ENCODE measurements at places on chromosomes 13 and 19.
A peak's percentile ranks its signal among the peaks of the same experiment; 100 is the strongest.

DNA sequence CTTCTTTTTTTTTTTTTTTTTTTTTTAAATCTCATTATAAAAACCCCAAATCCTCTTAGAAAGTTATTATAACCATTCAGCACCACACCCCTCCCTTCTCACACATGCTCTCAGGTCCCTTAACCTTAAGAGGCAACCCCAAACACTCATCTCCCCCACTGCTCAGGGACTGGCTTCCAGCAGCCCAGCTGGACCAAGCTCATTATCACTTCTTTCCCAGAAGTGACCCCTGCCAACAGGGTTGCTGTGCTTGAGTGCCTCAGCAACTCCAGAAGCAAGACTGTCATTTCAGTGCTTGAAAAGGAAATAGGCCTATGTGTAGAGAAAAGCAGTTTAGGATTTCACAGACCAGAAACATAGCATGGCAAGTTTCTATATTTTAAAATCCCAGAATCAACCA lies 84.3 kb downstream of the SLAIN1 start:
- DNase-seq, result no peak

DNA sequence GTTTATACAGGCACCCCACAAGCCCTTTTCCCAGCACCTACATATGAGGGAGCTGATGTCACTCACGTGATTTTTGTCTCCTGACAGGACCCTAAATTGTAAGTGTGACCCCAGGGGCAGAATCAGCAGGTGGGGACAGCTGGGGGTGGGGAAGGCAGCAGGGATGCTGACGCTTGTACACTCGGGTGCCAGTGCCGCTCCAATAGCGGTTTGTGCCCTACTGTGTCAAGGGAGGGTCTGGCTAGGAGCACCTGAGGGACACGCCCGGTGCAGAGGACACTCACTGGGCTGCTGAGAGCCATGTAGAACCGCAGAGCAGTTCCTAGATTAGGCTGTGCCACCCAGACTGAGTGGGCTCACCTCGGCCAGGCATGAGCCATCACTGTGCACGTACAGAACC lies 81.3 kb downstream of the SCGB2B2 start:
- no peak for DNase-seq

- no peak for DNase-seq
These were observed 550.6 kb upstream of the ARGLU1 start for GRCh38 chr13:107118506-107118905.

DNA sequence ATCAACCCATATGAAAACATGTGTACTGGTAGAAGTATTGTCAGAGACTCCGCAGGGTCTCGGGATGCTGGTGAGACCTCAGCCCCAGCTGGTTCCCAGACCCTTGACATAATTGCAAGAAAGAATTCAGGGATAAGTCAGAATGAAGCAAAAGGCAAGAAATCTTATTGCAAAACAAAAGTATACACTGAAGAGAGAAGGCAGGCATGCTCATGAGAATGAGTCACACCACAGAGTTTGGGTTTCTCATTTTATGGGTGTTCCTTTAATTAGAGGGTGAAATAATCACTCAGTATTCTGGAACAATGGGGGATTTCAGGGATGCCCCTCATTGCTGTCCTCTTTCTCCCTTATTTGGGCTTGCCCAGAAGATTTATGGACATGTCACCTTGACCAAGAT lies 1423.8 kb upstream of the MIR17HG start:
- no peak for DNase-seq

DNA sequence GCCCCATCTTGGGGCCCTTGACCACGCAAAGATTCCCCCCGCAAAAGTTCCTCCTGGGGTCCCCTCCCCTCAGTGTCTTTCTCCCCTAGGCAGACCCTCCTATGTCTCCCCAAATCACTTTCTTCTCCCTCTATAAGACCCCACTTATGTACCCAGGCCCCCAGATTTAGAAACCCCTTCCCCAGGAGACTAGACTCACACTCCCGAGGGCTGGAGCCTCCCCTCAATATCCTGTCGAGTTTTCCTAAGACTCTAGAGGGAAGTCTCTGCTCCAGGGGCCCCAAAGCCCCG lies 1.4 kb downstream of the SLC1A5 start:
- no peak for DNase-seq

GRCh38 chr19:40717325-40717879 lies 490 bp downstream of the ITPKC start:
- no peak for DNase-seq

DNA sequence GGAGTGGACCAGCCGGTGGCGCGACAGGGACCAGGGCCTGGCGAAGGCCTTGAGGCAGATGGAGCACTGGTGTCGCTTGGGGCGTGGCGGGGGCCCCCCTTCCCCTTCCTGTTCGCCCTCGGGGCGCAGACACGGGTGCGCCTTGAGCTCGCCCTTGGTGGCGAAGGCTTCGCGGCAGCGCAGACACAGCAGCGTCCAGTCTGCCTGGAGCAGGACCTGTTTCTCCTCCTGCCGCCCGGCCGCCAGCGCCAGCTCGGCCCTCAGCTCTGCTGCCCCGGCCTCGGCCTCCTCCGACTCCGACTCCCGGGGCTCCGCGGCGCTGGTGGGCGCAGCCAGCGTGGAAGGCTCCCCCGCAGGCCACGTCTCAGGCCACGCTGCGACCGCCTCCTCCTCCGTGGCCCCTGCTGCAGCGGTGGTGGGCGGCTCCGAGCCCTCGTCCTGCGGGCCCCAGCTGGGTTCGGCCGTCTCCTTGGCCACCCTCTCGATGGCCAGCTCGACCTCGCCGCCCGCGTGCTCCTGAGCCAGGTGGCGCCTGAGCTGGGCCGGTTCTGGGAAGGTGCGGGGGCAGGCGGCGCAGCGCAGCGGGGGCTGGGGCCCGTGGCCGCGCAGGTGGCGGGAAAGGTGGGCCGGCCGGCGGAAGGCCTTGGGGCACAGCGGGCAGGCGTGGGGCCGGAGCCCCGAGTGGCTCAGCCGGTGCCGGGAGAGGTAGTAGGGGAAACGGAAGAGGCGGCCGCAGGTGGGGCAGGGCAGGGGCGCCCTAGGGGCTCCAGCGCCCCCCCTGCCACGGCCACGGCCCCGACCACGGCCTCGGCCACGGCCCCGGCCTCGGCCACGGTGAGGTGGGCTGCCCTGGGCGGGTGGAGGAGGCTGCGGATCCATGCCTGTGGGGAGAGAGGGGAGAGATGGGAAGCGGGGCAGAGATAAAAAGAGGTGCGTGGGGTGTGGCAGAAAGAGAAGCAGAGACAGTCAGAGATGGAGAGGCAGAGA lies 1.6 kb downstream of the ZNF579 start:
- no peak for DNase-seq

DNA sequence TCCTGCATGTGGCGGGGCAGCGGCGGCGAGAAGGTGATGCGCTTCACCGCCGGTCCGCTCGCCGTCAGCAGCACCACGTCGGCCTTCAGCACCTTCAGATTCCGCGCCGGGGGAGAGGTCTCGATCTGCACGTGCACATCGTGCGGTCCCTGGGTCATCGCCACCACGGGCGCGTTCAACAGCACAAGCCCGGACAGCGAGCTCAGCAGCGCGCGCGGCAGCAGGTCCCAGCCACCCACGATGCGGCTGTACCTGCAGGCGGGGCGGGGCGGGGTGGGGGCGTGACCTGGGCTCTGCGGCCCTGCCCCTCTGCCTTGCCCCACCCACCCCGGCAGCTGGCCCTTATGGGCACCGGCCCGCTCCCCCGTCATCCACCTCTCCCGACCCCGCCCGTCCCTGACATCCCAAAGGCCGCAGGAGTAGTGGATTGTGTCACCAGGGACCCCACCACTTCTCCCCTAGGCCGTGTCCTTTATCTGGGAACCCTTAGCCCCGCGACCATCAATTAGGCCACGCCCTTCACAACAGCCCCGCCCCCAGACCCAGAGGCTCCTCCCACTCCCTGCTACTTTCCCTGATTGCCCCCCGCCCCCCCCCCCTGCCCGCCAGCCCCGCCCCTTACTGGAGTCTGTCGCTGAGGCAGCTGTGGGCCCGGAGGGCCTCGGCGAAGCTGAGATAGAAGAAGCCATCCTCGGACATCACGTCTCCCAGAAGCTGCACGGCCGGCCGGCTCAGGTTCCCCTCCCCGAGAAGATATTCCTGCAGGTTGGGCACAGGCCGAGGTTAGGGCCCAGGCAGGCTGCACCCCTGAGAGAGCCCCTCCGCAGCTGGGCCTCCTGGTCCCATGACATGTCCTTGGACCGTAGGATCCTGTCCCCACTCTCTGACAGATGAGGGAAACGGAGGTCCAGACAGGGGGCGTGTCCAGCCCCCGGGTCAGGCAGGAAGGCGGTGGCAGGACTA lies 6.1 kb downstream of the IL4I1 start:
- no peak for DNase-seq

DNA sequence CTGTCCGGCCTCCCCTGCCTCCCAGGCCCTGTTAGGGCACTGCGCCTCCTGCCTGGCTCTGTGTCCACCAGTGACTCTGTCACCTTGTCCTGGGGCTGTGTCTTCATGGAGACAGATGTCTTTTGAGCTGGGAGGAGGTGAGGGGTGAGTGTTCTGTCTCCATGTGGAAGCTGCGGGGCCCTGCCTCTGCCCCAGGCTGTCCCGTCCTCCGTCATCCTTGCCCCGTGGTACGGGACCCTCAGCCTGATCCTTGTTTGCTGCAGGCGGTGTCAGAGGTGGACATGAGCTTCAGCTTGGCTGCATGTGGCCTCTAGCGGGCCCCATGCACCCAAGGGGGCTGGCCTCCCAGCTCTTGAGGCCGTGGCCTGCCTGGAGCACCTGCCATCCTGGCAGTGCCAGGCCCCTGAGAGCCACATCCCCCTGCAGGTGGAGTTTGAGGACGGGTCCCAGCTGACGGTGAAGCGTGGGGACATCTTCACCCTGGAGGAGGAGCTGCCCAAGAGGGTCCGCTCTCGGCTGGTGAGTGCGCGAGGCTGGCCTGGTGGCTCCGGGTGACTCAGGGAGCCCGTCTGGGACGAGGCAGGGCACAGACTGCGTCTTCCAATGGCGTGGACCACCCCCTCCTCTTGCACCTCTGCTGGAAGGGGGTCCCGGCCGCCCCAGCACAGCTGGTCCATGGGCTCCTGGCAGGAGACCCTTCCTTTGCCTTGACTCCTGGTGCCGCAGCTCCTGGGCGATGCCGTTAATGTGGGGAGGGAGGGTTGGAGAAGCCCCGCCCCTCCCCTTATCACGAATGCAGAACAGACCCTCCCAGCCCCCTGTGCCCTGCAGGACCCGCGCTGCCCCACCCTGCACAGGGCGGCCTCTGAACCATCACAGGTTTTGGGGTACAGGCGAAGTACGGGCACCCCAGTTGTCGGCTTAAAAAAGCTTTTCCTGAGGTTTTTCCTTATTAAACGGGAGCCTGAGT lies 181.3 kb downstream of the KDM4B start:
- no peak for DNase-seq

DNA sequence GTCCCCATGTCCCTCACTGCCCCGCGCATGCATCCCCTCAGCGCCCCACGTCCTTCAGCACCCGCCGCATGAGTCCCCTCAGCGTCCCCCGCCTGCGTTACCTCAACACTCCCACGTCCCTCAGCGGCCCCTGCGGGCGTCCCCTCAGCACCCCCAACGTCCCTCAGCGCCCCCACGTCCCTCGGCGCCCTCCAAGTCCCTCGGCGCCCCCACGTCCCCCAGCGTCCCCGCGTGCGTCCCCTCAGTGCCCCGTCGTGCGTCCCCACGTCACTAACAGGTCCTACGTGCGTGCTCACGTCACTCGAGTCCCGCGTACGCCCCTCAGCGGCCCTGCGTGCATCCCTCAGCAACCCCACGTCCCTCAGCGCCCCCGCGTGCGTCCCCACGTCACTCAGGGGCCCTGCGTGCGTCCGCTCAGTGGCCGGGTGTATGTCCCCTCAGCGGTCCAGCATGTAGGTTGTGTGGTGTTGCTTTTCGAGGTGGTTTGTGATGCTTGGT lies 19.5 kb upstream of the GAS6 start:
- no peak for DNase-seq

DNA sequence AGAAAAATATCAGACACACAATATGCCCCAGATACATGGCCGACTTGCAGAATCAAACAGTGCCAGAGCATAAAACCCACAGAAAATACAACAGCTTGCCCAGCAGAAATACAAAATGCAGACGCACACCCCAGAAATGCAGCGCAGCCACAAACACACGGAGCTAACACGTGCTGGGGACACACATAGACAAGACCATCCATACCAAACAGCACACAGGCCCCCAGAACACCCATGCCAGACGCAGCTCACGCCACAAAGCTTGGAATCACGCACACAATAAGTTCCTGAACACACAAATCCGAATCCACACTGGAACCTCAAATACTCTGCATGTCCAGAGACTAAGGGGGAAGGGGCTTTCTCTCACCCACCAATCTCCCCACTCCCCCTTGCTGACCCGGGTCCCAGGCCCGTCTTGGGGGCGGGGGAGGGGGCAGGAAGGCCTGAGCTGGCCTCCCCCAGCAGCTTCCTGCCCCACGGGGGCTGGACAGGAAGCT lies 17.2 kb downstream of the CCDC97 start:
- no peak for DNase-seq

DNA sequence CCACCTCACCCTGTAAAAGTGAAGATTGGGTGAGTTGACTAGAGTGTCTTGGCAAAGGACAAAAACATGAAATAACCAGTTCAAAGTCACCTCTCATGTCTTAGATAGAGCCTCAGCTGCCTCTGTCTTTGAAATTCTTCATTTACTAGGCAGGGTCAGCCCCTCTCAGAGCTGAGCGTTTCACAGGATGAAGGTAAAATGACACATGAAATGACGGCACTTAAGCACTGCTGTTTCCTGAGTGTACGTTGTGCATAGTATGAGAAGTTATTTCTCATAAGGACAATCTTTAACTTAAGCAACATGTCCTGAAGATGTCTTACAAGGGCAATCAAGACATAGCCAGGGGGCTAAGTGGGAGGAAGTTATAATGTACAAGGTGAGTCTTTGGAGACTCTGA lies 32.3 kb upstream of the SLC10A2 start:
- DNase-seq, result no peak

- DNase-seq, result no peak
These were observed 99.6 kb upstream of the SIAH3 start for GRCh38 chr13:45951166-45951565.

- DNase-seq, result no peak
These were observed 92.9 kb downstream of the FLT1 start for GRCh38 chr13:28402057-28402381.

GRCh38 chr19:46303691-46304397 lies 7.0 kb downstream of the HIF3A start:
- no peak for DNase-seq

DNA sequence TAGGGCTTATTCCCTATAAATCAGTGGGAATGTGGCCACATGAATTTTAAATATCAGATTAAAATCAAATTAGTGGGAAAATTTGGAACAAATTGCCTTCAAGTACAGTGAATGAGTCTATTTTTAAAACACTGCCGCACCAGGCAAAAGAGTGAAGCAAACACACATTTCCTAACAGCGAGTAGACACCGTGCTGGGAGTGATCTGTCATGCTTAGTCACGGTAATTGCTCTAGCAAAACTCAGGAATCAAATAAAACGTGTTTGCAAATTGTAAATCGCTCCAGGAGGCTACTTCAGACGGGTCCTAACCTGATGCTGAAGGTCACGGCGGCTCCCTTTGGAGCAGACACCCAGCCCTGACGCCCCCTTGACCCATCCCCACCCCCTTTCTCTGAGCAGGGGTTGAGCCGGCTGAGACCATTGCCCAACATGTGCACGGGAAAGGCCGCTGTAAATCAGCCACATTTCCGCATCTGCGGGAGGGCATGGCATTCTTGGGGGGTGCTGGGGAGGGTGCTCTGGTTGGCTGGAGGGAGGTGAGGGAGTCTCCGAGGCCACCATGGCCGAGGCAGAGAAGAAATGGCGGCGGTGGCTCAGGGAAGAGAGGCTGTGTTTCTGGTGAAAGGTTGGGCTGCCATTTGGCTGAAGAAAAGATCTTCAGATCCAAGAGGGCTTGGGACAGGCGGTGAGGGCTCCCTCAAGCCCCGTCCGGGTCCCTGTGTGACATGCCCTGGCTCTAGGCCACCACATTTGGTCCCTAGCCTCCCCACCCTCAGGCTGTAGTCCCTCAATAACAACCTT lies 8.9 kb downstream of the CEBPA start:
- peak; percentile 69 for DNase-seq

- DNase-seq, result no peak
These were observed 78.8 kb downstream of the CRYL1 start for GRCh38 chr13:20446900-20447299.

Measured in NCI-H1694 treated with DMSO at 0.1 percent for 48 hours (cell line).